Ovary (tissue), 10 donors: ENCODE measurements at places on chromosomes 16 and 17. TPM values are rescaled to one million over a fixed set of nuclear protein-coding genes. Genes with fewer than 3 reads are reported as not detected.

The IL17C gene
- not detected for total RNA-seq

The CSH2 gene
- total RNA-seq: not detected

- DNase-seq: no peak
These were observed 48.9 kb downstream of the MRM1 start for GRCh38 chr17:36650096-36650775.

DNA sequence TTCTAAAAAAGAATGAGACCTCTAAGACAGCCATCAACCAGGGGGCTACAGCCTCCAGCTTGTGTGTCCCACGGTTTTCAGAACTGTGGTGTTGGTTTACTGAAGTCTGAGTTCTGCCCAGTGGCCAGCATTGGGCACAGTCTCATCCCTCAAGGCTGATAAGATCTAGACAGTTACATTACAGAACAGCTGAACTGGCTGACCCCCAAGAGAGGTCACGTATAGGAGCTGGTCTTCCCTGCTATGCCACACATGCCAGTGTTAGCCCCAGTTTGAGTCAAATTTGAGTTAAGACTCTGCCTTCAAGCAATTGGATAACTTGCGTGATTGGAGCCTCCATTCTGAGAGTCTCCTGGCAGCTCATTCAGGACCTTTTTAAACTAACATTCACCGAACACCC lies 14.8 kb upstream of the NUP93 start:
- DNase-seq: no peak

GRCh38 chr16:66474750-66475199 lies 47.7 kb downstream of the BEAN1 start:
- no peak for DNase-seq

DNA sequence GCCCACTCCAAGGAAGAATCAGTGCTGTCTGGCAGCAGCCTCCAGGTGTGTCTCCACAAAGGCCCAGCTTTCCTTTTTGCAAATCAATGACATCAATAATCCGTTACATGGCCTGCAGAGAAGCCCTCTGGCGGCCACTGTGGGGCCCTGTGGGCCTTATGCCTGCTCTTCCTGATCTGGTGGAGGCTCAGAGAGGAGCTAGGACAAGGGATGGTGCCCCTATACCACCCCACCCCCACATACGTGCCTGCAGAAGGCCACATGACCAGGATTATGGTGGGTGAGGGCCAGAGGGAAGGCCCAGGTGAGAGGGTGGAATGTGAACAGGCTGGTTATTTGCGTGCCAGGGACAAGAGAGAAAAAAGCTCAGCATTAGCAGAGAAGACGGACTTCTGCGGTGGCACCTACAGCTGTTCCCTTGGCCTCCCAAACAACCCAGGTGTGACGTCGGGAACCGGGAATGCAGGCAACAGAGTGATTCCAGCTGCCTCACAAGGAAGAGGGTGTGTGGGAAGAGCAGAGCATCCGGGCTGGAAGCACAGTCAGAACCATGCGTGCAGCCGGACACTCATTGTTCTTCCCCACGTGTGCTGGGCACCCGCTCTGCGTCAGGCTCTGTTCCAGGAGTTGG lies 22.5 kb downstream of the EIF4A3 start:
- no peak for DNase-seq

DNA sequence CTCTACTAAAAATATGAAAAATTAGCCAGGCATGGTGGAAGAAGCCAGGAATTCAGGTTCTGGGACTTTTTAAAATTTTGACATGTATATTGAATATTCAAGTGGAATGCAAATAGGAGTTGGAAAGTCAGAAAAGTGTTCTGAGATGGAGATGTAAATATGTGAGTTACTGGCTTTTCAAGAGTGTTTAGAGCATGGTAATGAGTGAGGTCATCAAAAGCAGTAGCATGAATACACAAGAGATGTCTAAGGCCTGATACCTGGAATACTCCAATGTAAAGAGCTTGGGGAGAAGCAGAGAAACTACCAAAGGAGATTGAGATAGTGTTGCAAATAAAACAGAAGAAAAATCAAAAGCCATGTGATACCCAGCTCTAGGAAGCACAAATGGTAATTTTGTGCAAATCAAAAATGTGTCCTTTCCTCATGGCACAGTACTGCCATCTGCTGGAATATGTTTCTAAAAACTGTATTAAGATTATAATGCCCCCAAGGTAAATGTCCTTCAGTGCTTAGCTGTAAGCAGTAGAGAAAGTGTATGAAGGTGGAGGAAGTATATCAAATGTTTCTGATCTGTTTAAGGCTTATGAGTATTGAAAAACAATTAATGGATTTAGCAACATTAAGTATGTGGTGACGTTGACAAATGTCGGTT lies 908.4 kb downstream of the KCNJ18 start:
- DNase-seq: no peak

DNA sequence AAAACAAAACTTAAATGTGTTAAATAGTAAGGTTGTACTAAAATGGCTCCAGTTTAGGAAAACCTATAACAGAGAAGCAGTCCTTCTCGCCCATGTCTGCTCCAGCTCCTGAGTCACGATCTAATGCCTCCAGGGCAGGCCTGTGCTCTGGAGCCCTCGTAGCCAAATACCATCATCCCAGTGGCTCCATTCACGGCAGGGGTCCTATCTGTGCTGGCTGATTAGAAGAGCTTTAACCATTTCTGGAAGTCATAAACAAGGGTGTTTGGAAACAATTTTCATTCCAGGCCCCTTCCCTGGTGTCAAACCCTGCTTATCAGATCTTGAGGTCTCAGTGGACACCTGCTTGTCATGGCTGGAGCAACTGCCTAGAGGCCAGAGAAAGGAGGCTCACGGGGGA lies 336.9 kb downstream of the SOX9 start:
- DNase-seq: no peak
